Stimulated activated CD8-positive, alpha-beta memory T cell treated with anti-CD3 and anti-CD28 coated beads, Interleukin-15, amount 100 ng/mL, for 24 hours (primary cell): ENCODE measurements at places on chromosomes 3 and 15.

DNA sequence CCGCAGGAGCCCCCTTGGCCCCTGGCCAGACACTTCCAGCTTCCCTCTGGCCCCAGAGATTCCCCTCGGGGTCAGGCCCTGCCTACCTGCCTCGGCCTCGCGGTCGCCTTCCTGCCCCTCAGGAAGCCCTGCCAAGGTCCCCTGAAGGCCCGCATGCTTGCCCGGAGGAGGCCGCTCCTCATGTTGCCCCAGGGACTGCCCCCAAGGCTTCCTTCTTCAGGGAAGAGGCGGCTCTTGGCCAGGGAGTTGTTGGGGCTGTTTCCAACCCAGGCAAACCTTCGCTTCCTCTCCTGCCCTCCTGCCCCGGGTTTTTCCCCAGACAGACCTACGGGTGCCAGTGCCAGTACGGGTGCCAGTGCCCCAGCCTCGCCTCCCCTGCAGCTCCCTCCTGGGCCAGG lies 13.5 kb upstream of the MUC4 start:
- DNase-seq, result no peak

DNA sequence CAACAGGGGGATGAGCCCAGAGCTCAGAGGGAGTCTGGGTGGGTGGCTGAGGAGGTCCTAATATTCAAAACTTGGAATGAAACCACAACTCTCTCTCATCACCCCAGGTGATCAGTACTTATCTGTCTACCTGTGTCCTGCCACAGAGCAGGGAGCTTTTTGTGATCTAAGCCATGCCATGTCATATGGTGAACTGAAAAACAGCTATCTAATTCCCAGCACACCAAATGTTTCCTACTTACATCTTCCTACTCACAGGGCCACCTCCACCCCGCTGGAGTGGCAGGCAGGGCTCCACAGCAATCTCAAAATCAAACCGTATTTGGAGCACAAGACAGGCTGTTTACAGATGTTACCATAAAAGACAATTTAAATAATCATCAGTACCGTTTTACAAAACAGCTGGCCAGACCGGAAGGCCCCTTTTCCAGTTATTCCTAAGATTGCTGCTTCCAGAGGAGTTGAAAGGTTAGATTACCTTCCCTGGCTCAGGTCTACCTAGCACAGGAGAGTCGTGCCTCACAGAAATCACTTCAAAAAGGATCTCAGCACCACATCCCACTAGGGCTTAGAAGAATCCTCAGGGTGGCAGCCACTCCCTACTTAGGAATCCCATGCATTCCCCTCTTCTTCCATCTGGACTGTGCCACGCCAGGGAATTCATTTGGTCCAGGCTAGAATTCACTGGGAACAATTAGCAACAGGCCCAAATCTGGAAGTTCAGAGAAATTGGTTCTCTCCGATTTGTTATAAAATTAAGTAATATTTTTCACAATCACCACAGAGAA lies 226.6 kb upstream of the IL12A start:
- no peak for DNase-seq

DNA sequence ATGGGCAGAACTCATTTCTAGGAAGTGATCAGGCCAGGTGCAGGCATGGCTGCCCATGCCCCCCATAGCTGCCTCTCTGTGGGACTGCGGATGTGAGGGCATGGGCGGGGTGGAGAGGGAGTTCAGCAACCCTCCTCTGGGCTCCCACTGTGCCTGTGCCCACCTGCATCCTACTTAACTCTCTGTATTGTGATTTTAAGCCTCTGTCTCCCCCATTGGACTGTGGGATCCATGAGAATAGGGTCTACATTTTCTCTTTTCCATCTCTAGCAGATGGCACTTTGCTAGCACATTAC lies 194.3 kb downstream of the CHST2 start:
- DNase-seq, result no peak

GRCh38 chr3:172444821-172445220 lies 3.4 kb downstream of the GHSR start:
- no peak for DNase-seq

- DNase-seq, result no peak
Observed at GRCh38 chr15:52563501-52564060, 5.2 kb downstream of the ARPP19 start.

- no peak for DNase-seq
Observed at GRCh38 chr3:270688-271087, 74.1 kb downstream of the CHL1 start.

GRCh38 chr3:149277331-149277813 lies 55.7 kb upstream of the CP start:
- no peak for DNase-seq

DNA sequence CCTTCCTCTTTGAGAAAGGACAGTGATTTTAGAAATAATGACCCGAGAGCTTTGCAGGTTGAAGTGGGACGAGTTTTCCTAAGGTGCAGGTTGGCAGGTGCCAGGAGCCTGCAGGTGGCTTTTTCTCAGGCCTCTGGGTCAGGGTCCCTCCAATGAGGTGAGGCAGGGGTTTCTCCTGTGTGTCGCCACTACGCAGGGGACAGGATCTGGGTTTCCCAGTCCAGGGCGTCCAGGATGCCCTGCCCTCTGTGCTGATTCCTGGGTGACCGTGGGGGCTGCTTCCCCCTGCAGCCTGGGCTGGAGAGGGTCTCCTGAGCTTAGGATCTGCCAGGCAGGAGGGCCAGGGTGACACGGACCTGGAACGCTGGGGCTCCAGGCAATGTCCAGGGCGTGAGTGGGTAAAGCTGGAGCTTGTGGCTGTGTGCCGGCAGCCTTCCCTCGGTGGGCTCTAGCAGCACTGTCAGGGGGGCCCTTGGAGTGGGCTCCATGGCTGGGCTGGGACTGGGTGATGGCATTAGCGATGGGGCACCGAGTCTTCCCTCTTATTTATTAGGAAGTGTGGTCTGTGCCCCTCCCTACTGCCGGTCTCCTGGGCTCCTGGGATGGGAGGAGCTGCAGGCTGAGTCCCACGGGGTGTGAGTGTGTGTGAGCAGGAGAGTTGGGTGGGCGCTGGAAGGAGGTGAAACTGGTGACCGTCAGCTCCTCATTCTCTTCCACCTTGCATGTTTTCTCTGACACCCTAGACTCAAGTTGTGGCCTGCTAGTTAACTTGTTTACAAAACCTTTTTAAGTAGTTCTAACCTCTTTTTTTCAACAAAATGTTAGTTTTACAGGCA lies 1.8 kb downstream of the APBA2 start:
- no peak for DNase-seq

- DNase-seq, result no peak
Observed at GRCh38 chr15:90883526-90883975, 753 bp upstream of the FES start.

DNA sequence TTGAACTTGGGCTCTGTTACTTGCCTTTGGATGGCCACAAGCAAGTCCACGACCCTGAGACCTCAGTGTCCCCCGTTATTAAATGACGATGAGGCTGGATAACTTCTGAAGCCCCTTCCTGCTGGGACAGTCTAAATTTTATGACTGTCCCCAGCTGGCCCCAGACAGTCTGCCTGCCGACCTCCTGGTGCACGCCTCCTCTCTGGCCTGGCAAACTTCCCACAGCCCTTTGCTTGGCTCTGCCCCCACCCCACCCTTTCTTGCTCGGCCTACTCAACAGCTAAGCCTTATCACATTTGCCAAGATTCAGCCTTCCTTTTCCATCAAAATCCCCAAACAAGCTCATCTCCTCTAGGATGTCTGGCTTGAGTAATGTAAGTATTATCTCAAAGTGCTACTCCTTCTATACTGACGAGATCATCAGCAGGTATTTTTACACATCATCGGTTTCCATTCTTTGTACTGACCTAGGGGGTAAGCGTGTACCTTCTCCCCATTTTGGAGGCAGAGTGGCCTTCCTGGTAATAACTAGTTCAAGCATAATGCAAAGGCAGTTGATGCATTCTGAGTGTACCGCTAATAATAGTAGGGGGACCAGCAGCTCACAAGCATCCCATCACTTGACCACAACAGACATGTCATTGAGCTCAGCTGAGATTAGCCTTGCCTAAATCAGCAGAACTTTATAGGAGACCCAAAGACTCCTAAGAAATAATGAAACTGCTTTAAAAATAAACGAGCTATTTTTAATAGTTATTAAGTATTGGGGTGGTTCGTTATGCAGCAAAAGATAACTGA lies 120.8 kb upstream of the HACD2 start:
- no peak for DNase-seq

GRCh38 chr3:155635056-155635455 lies 109.8 kb downstream of the PLCH1 start:
- no peak for DNase-seq

- DNase-seq, result no peak
Observed at GRCh38 chr15:70266412-70267121, 168.8 kb upstream of the TLE3 start.

GRCh38 chr3:48436477-48436787 lies 3.5 kb downstream of the CCDC51 start:
- DNase-seq, result no peak

DNA sequence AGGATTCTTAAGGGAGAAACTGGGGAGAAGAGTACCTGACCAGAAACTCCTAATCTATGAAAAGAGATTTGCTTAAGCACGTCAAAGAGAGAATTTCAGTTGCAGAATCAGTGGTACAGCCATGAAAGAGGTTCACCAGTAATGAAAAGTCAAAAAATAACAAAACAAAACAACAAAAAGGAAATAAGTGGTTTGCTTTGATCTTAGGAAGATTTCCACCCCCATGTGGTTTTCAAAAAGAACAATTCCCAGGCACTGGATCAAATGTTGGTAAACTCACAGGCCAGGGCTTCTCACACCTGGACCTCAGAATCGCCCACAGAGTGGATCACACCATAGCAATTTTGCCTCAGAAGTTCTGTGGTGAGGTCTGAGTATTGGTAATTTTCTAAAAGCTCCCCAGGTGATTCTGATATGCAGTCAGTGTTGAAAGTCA lies 67.5 kb downstream of the TMEM39A start:
- DNase-seq, result no peak

GRCh38 chr15:98718426-98719136 lies 70.2 kb downstream of the IGF1R start:
- DNase-seq, result no peak

DNA sequence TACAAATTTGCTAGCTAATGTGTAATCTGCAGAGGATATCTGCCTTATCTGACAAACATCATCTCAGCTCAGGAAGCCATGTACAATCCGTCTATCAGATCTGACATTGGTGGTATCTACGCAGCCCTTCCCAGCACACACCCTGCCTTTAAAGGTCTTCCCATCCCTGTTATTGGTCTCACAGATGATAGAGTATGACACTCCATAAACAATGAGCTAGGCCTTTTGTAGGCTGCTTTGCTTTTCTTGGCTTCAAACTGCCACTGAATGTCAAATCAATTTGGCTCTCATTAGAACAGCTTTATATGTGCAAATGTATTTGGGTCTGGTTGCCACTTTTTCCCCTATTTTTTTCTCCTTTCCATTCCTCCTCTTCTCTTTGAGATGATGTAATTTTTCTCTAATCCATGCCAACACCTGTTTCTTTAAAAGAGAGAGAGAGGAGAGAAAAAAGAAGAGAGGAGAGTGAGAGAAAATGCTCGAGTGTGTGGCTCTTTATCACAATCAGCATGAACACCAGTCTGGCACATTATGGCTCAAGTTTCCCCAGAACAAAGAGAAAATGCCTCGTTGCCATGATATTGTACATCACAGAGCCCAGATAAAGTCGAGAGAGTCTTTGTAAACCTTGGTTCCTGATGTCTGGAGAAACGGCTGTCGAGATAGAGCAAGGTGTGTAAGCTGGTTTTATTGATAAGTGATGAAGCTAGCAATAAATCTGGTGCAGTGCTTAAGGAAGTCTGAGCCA lies 80.8 kb upstream of the DPH6 start:
- DNase-seq, result no peak

DNA sequence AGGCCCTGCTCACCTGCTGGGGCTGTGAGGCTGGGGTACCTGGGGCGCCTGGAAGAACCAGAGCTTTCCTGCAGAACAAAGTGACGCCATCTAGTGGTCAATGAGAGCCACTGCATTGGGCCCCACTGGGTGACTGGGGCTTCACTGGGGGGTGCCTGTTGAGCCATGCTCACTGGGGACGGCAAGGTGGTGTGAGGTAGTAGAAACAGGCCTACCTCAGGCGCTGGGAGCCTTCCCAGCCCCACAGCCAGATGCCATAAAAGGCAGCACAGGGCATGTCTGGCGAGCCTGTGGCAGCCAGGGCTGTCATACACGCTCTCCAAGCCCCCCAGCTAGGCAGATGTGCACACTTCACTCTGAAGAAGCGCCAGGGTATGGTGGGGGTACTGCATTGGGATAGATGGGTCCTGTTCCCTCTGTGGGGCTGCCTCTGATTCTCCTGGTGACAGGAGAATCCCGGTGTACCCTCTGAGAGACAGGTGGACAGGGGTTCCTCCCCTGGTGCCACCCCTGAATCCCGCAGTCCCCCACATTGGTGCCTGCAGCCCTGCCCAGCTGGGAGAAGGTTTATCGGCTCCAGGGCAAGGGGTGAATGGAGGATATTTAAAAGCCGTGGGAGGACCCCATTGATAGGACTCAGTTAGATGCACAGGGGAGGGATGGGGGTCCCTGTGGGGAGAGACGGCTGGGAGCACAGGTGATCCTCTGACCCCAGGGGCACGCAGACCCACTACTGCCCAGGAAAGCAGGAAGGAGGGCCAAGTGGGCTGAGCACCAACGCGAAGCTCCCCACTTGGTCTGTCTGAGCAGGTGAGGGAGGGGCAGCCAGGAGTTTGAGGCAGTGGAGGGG lies 178.8 kb downstream of the NSMCE3 start:
- no peak for DNase-seq

DNA sequence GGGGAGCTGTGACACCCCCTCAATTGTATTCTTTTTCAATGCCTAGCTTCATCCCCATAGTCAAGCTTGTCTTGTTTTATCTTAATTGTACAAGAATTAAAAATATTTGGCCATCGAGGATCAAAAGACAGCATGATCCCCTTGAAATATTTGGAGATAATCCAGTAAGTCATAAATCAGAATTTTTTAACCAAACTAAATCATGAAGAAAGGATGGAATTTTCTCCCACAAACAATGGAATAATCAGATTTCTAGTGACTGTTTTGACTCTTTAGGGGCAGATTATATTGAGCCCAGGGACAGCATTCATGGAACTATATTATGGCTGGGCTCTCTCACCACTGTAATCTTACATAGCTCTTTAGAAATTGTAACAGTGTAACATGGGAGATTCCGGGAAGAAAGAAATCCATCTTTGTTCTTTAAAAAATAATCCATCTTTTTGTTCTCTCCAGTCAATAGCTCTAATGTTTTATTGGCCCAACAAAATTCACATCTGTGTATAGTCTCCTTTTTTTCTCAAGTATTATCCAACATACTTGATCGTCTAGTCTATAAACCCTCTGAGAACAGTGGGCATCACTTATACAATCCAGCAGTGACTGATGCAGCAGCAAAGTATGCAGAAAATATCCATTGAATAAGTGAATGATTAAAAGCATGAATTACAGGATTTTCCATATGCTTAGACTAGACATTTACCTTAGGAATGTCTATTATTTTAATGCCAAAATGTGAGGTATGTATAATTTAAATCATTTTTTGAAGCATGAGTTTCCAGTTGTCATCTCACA lies 277.0 kb upstream of the PLSCR5 start:
- DNase-seq, result no peak

GRCh38 chr3:185081521-185081920 lies 71.3 kb downstream of the C3orf70 start:
- DNase-seq, result no peak

DNA sequence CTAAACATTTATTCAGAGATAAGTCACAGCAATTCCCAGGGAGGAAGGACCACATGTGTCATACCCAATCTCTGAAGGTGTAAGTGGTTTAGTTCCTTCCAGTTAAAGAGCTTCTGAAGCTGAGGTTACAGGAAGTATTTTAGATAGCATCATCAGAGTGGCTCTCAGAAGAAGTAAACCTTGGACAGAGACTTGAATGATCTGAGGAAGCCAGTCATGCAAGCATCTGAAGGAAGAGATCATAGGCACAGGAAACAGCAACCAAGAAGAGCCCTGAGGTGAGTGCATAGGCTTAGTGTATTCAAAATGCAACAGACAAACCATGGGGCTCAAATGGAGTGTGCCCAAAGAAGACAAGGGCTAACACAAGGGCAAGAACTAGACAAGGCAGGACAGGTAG lies 210.3 kb downstream of the ULK4 start:
- DNase-seq, result no peak
